ENCODE measurements at places on chromosomes 7 and 10.
A peak's percentile ranks its signal among the peaks of the same experiment; 100 is the strongest.

- no peak for DNase-seq
Observed at GRCh38 chr7:116671681-116672595, at the start of gene MET. Gene MET (plus strand): TSS chr7:116672196. CDS start chr7:116699085, 26,889 bp downstream.

DNA sequence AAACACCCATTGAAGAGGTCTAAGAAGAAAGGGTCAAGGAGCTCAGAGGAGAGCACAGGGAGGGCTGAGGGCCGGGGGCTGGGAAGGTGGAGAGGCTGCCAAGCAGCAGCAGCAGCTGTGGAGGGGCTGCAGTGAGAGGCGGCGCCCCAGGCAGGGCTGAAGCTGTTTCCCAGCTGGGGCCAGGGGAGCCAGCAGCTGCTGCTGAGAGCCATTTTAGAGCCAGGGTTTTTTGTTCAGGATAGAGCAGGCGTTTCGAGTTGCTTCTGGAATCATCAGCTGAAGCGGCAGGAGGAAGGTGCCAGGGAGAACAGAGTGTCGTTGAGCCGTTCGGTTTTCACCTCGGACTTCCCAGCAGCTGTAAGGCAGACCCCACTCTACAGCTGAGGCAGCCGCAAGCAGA, 62.7 kb downstream of the LANCL2 start:
- DNase-seq = no peak

DNA sequence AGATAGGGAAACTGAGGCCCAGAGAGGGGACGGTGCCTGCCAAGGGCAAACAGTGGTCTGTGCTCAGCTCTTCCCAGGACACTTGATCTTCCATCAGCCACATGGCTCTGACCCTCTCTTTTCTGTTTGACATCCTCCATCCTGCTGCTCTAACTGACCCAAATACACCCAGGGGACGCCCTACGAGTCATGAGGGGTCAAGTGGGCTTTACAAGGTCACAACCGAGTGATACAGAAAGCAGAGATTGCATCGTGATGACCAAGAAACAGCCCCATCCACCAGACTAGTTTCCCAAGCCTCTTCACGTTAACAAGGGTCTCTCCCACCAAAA, 131.2 kb upstream of the UNC5B start:
- no peak for DNase-seq

DNA sequence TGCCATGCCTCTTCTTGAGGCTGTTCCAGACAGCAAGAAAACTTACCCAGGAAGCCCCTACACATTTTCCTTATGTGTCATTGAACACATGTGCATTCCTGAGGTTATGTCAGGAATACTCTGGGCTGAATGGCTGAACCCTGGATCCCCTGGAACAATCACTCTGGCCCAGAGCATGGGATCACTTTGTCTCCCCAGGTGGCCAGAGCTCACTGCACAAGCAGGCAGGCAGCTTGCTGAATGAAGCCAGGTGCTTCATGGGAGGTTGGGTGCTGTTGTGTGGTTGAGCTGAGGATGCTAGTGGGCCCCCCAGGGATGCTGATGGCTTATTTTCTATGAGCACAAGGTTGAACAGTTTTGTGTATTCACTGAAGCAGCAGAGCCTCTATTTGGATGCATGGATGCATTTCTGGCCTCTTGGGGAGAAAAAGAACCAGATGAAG, 54.7 kb upstream of the NPTX2 start:
- DNase-seq = no peak

- no peak for DNase-seq
Observed at GRCh38 chr7:115548756-115549155, 481.8 kb downstream of the TFEC start.

- no peak for DNase-seq
Observed at GRCh38 chr7:29510028-29510427, 53.6 kb upstream of the PRR15 start.

- no peak for DNase-seq
Observed at GRCh38 chr7:14020339-14020900, 31.0 kb upstream of the ETV1 start.

DNA sequence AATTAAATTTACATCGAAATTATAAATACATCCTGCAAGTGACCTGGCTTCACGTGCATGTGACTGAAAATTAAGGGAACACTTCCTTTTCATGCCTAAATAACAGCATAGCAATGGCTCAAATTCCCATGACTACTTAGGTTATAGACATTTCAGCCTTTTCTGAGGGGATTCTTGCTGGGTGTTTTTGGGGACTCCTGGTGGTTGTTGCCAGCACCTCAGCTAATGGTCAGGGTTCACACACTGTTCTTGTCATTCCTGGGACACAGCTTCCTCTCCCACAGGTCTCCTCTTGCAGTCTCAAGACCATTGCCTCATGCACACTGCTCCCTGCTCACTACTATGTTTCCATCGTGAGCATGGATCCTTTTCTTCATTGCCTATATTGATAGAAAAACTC, 148.9 kb upstream of the GLI3 start:
- DNase-seq = no peak

DNA sequence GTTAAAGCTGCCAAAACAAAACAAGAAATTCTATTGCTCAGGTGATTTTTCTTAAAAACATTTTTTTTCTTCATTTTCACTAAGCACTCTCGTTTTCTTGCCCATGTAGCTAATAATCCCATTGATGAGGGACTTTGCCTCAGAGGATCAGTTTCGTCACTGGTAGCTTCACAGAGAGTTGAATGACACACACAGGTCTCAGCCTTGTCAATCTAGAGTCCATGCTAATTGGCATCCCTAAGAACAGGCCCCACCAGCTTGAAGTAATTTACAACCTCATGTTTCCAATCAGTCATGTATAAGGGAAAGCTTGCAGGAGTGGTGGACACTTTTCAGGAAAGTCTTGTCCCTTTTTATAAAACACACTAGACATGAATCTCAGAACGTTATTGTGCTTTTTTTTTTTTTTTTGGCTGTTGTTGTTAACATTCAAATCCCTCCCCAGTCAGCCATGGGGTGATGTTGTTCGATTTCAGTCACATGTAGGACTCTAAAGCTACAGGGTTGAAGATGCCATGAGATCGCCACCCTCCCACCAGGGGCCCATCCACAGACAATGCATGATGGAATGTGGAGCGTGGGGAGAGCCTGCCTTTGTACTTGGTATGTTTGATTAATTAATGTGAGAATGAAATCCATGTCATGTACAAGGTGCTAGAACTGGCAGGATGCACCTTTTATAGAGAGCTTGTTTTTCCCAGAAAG, 232.4 kb upstream of the FZD8 start:
- no peak for DNase-seq

DNA sequence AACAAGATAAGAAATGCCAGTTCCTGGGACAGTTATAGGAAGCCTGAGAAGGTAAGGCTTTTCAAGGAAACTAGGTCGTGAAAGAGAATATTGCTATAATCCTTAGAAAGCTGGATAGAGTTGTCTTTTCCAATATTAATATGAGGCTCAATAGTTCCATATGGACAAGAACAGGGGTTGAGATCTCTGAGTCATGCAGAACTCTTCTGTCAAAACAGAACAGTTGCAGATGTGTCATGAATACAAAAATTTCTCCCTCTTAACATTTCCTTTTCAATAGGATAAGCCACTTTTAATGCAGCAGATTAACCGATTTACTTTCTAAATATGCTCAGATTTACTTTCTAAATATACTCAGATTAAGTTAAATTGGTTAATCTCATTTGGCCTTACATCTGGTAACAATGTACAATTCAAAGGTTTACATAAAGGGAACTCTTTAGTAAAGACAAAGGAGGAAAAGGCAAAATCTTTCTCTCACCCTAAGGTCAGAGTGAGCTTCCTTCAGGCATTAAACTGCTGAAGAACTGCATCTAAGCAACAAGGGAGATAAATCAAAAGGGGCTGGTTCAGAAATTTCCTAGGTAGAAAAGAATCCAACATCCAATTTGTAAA, 104.7 kb upstream of the PCDH15 start:
- no peak for DNase-seq

- DNase-seq = no peak
Observed at GRCh38 chr7:155764438-155764793, 47.8 kb downstream of the SHH start.

GRCh38 chr10:113959383-113959760, 84.3 kb upstream of the ADRB1 start:
- DNase-seq = no peak

- no peak for DNase-seq
Observed at GRCh38 chr10:3761021-3761686, 23.9 kb downstream of the KLF6 start.

DNA sequence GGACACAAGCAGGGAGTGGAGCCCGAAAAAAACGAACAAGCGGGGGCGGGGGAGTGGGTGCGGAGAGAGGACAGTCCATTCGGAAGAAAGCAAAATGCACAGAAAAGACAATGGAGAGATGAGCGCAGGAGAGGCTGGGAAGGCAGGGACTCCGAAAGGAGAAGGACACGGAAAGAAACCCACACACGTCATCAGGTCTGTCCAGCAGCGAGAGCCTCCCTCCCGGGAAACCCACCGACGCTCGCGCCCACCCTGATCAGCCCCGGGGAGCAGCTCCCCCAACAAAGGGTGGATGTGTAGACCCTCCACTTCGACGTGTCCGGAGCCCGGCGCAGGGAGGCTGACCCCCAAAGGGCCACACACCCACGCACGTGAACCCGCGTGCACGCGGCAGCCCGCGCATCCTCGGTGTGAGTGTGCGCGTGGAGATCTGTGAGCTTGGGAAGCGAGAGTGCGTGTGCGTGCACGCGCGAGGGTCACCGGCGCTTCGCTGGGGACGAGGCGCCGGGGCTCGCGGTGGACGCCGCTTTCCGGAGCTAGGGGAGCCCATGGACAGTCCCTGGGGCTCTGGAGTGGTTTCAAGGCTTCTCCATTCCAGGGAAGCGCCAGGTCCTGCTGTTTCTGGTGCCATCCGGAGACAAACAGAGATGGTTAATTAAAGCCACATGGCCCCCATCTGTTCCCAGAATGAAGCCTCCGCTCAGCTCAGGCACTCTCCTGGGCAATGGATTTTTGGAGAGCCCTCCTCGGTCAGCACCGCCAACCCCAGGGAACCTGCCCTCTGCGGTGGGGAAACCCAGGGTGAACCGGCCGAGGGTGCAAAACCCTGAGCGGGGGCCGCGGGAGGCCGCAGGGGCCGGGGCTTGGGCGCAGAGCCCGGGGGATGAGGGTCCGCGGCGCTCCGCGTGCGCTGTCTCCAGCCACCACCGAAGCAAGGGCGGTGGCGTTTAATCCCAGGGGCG, 916 bp downstream of the LAMB1 start:
- DNase-seq = peak; percentile 20

- no peak for DNase-seq
Observed at GRCh38 chr10:133139551-133140065, 20.4 kb upstream of the KNDC1 start.

DNA sequence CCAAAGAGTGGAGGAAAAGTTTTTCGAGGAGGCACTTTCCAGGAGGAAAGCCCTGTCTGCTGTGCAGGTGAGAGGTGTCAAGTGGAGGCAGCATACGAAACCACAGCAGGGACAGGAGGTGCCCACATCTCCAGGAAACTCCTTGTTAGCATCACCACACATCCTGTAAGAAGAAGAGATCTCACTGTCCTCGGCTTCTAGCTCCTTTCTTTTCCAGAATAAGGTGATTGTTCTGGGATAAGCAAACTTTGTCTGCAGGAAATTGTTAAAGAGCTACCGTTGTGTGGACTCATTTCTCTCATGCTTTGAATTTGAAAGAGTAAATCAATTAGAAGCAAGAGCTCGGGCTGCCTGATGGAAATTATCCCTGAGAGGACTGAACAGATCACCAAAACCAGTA, 269.4 kb downstream of the CXCL12 start:
- no peak for DNase-seq

- no peak for DNase-seq
Observed at GRCh38 chr10:84291384-84291783, 37.0 kb upstream of the CCSER2 start.

GRCh38 chr7:24573554-24574338, 494 bp downstream of the PALS2 start:
- no peak for DNase-seq

- DNase-seq = no peak
Observed at GRCh38 chr7:150862356-150862755, 10.0 kb downstream of the AOC1 start.

- DNase-seq = no peak
Observed at GRCh38 chr10:81733542-81733941, 141.5 kb upstream of the NRG3 start.

GRCh38 chr10:124035306-124035927, 58.0 kb downstream of the CHST15 start:
- DNase-seq = no peak

GRCh38 chr7:123343611-123344010, 143.8 kb upstream of the SLC13A1 start:
- DNase-seq = no peak

DNA sequence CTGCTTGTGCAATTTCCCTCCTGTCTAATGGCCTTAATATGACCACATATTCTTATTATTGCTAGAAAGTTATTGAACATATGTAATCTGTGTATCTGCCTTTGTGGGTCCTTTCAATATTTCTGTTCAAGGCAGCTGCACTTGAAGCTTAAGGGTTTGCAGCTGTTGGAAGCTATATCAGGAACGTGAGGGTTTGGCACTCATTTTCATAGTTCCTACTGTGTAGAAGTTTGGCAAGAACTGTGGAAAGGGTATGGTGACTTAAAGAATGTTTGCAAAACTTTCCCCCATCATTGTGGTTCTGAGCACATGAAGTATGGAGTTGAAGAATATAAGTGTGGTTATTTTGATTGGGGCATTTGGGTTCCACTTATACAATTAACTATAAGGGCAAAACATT, 144.7 kb upstream of the SEMA3A start:
- DNase-seq = no peak

DNA sequence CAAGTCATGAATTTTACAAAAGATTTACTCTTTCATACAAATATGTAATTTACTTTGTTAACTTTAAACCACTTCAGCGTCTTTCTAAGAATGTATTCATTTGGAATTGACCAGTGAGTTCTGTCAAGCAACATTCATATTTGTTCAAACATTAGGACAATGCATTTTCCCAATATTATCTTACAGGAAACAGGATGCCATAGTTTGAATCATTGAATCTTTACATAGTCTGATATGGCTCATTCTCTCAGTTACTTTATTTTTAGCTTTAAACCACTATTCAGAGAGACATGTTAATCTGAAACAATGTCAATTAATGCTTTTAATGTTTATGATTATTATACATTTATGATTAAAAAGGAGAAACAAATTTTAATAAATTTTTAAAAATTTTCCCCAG, 21.1 kb upstream of the MEOX2 start:
- no peak for DNase-seq

DNA sequence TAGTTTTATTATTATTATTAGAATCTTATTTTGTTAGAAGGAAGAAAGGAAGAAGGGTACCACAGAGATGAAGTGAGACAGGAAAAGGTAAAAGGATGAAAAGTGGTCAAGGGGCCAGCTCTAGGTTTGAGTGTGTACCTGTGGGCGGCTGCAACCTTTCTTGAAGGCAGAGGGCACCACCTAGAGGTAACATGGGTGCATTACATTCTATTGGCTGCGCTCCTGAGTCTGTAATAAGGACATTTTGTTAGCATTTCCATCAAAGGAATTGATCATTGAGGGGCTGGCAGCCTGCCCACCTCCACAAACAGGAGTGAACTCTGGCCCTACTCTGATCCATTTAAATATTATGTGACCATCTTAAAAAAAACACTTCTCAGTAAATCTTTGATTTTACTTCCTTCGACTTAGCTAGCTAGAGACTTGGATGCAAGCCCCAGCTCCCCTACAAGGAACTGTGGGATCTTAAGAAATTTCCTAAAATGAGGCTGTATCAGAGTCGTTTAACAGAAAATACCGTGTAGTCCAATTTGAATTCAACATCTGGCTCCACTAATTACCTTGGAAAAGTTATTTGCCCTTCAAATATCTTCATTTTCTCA, 610.4 kb downstream of the IPMK start:
- peak; percentile 8 for DNase-seq

GRCh38 chr10:31936933-31937332, 8.3 kb upstream of the ARHGAP12 start:
- DNase-seq = no peak

Data from AG09309 (cell line).